Suppressor macrophage treated with lipopolysaccharide for 1 hour (primary cell): ENCODE measurements at places on chromosomes 16 and 17.

DNA sequence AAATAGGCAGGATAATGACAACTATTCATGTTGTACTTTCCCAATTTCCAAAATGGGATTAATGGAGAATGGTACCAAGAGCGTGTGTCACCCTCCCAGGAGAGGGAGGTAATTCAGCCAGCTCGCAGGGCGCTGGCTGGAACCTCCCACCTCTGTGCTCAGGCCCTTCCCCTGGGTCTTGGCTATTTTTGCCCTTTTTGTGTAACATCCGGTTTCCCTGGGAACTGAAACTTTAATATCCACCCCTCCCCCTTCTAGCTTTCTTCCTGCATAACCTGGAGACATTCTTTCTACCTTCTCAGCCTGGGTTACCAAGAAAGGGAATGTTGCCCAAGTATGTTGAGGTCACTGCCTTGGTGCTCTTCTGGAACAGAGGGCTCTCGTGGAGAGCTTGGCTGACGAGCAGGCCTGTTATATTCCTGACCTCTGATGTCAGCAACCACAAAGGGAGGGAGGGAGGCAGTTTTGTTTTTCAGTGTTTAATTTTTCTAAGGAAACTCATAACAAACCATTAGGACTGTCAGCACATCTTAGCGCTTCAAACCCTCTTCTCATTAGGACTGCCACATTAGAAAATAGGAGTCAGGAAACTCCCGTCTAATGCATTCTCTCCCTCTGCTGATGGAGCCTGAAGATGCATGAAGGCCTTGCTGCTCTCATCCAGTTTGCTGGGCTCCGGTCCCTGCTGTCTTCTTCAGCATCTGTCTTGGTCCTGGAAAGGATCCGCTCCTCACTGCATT is 25.6 kb downstream of the ITGB3 start:
- peak; percentile 77 for DNase-seq

DNA sequence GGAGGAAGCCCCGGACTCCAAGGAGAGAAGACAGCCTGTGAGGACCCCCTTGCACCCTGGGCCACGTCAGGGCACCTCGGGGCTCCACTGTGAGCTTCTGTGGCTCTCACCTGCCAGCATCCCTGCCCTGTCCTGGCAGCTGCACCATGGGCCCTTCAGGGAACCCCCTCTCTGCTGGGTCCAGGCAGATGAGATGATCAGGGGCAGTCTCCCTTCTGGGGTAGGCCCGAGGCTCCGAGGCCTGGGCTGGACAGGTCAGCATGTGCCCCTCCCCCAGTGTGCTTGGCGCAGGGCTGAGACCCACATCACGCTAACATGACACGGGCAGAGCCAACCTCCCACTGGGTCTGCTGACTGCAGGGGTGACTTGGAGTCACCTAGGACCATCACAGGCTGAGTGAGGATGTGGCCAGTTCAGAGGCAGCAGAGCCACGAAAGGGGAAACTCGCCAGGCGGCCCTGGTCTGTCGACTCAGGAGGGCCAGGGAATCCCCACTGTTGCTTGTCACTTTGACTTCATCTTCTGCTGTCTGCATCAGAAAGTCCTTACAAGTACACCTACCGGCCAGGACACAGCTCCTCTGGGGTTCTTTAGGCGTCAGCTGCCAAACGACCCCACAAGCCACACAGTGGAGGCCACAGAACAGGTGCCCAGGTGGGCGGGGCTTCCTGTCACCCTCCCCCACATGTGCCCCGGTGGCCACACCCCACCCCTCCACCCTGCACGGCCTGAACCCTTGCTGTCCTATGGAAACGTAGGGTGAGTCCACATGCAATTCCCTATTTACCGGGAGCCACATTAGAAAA is 2.2 kb downstream of the GALNS start:
- peak; percentile 92 for DNase-seq

DNA sequence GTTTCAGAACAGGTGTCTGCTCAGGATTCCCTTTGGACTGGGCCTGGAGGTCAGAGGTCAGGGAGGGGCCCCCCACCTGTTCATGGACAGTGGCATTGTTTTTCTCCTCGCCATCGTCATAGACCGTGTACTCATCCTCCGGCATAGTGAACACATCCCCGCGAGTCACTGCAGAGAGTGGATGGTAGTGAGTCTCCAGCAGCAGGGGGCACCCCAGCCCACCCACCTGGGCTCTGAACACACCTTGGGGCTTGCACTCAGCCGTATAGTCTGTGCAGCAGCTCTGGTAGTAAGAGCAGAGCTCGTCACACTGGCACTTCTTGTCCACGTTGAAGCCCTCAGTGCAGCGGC is 448 bp downstream of the VTN start:
- no peak for DNase-seq

GRCh38 chr16:48965386-48965785 is 316.3 kb downstream of the CBLN1 start:
- DNase-seq, result no peak

DNA sequence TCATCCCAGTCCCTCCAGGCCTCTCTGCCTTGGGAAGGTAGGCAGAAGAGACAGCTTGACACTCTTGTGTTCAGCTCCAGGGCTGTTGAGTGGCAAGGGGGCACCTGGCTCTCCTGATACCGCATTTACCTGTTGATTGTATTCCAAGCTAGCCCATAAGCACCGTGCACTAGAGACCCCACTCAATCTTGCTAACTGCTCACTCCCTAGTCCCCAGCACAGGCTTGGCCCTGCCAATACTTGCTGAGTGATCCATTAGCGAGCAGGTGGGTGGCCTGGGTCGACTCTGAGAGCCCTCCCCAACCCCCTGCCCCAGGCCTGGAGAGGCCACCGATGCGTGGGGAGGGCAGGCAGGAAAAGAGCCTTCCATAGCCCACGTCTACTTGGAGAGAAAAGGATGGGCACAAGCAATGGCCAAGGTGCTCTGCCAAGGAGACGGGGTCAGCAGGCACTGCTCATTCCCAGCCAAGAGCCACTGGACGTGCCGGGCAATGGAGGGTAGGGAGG is 29.5 kb downstream of the FA2H start:
- no peak for DNase-seq

- no peak for DNase-seq
Measured at GRCh38 chr16:49399594-49400364, 26.2 kb downstream of the C16orf78 start.

DNA sequence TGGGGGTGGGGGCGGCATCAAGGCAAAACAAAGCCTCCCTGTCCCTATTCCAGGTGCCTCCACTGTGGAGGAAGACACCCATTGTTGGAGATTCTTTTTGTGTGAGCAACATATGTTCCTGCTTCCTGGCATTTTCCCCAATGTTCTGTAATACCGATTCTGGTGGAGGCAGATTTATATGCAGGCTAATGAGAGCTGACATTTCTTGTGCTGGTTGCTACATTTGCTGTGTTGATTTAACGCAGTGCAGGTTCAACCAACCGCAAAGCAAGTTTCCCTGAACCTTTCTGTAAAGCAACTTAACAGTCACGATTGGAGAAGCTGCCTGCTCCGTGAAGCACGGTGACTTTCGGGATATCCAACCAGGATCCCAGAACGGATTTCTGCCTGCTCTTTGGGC is 260.5 kb downstream of the CBLN1 start:
- no peak for DNase-seq

GRCh38 chr16:31451681-31452351 is 7.5 kb upstream of the ARMC5 start:
- peak; percentile 56 for DNase-seq

DNA sequence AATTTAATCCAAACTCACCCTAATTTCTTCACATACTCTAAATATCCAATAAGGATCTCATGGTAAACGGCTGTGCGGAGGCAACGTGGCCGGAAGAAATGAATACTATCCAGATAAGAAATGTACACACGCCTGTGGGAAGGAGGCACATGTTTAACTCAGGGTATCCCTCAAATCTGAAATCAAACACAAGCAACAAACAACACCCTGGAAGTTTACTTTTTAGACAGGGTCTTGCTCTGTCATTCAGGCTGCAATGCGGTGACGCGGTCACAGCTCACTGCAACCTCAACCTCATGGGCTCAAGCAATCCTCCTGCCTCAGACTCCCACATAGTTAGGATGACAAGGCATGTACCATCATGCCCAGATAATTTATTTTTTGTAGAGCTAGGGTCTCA is 21.2 kb upstream of the TRAP1 start:
- no peak for DNase-seq

- DNase-seq, result peak; percentile 71
Measured at GRCh38 chr16:58418601-58419000, 26.3 kb downstream of the GINS3 start.

DNA sequence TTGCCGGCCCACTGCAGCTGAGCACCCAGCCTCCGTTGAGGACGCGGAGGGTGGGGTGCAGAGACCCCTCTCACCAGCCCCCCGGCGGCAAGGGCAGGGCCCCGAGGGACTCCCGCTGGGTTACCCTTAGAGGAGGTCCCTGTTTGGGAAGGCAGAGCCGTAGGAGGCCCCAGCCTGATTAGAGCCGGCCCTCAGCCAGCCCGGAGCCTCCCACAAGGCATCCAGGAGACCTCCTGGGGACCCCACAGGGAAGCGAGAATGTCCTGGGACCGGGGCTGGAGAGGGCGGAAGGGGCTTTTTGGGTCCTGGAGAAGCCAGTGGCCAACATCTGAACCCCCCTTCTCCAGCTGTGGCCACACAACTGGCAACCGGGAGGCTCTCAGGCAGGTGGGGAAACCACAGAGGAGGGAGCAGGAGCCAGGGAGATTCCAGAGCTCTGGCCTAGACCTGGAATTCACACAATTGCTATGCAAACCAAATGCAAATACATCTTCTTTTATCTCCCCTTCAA is 21.7 kb upstream of the SP6 start:
- DNase-seq, result no peak

DNA sequence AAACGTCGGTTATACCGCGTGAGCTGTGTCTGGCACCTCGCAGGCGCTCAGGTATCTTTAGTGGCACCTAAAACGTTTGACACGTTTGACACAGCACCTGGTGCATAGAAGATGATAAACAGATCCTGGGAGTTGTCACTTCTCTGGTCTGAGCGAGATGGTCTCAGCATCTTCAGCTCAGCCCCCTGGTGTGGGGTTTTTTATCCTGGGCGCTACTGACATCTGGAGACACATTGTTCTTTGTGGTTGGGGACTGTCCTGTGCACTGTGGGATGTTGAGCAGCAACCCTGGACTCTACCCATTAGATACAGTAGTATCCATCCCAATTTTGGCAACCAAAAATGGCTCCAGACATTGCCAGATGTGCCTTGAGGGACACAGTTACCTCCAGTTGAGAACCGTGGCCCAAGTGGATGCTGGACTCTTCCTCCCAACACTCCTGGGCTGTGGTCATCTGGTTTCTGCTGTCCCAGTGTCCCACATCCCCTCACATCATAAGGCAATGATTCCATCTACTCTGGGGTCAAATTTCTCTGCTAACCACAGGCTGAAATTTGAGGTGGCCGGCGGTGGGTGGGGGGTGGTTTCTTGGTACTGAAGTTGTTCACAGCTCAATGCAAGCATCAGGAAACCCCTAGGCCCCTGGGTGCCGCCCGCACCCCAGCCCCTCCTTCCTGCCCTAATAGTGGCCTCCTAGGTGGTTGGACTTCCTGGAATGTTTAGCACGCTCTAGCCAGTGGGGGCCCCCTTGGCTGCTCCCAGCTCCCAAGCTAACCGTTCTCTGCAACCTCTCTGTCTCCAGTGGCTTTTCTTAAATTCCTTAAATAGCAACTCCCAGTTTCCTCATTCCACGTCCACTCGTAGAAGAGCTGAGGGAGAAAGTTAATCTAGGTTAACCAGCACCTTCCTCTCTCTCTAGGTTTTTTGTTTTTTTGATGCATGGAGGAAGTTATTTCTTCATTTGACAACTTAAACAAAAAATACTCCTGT is 124.8 kb downstream of the ABCC1 start:
- peak; percentile 18 for DNase-seq

DNA sequence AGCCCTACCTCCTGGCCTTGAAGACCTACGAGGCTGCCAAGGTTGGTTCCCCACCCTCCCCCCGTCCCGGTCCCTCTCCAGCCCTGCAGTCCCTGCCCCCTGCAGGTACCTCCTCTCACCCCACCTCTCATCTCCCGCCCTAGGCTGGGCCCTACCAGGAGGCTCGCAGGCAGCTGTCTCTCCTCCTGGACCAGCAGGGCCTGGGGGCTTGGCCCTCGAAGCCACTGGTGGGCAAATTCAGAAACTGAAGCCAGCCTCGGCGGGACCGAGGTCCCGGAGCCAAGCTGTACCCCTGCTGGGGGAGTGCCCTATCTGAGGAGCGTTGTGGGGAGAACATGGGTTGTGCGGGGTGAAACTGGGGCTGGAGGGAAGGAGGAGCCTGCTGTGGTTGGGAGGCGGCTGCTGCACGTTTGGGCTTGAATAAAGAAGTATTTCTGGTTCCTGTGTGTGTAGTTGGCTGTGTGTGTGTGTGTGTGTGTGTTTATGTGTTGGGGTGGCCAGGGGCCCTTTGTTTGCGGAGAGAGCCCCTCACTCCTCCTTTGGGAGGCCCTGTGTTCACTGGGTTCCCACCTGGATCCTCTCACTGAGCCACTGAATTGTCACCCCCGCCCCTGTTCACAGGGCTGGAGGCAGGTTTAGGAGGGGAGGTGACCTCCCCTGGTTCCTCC is 5.9 kb downstream of the ADAD2 start:
- no peak for DNase-seq

GRCh38 chr17:29168079-29168758 is 12.0 kb downstream of the MYO18A start:
- DNase-seq, result no peak

- DNase-seq, result peak; percentile 61
Measured at GRCh38 chr17:80091376-80091775, 10.0 kb upstream of the GAA start.

- no peak for DNase-seq
Measured at GRCh38 chr17:73906896-73907870, 262.9 kb upstream of the SDK2 start.

- peak; percentile 80 for DNase-seq
Measured at GRCh38 chr17:81885869-81886548, 5.4 kb downstream of the ALYREF start.

GRCh38 chr17:1930337-1930645 is 94.8 kb downstream of the RTN4RL1 start:
- DNase-seq, result no peak

- no peak for DNase-seq
Measured at GRCh38 chr17:63116228-63116627, 150.2 kb downstream of the TANC2 start.

- DNase-seq, result peak; percentile 94
Measured at GRCh38 chr17:42928714-42929496, 28.3 kb downstream of the G6PC1 start.

DNA sequence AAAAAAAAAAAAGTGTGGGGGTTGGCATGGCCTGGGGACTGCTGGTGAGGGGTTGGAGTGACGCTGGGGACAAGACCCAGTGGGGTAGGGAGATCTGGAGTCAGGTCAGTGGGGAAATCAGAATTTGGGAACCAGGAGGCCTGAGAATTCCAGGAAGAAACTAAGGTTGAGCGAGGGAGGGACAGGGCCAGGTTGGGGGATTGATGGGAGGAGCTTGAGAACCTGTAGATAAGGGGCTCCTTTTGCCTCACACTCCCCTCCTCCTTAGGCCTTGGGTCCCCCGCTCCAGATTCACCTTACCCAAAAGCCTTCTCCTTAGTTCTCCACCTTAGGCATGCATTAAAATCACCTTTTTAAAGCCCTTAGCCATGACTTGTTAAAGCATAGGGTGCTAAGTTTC is 8.3 kb upstream of the PYDC1 start:
- DNase-seq, result no peak

DNA sequence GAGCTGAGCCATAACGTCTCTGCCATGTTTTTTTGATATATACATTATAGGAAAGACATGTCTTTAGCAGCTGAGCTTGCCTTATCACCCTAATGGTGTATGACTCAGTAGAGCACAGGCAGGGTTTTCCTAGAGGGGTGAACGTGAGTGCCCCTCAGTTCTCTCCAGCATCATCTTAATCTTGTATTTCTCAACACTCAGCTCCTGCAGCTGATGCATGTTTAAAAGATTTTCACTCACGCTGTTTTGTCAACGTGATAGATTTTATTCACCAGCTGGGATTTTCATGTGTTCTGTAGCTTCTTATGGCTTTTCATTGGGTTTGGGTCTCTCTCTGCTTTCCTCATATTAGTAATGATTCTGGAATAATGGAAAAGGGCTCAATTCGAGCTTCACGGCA is 186.0 kb upstream of the PMFBP1 start:
- no peak for DNase-seq
